ENCODE measurements at places on chromosomes 4 and X. TPM values are rescaled to one million over a fixed set of nuclear protein-coding genes. Genes with fewer than 3 reads are reported as not detected.

GRCh38 chrX:153693216-153694086 lies 5.7 kb downstream of the SLC6A8 start:
- DNase-seq, result no peak

DNA sequence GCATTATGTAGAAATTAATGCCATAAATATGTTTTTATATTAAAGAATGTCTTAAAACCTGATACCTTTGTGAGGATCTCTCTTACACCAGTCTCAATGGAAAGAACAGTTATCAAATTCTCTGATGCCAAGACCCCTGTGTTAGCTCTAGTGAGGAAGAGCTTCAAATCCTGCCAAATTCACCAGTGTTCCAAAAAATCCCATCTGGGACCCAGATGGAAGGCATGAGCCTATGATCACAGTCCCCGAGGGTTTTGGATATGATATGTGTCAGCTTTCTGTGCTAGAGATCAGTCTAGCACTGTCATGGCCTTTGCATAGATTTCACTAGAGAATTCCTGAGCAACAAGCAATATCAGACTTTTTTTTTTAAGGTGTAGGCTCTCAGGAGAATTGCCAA lies 412.1 kb downstream of the UBE2NL start:
- DNase-seq, result no peak

DNA sequence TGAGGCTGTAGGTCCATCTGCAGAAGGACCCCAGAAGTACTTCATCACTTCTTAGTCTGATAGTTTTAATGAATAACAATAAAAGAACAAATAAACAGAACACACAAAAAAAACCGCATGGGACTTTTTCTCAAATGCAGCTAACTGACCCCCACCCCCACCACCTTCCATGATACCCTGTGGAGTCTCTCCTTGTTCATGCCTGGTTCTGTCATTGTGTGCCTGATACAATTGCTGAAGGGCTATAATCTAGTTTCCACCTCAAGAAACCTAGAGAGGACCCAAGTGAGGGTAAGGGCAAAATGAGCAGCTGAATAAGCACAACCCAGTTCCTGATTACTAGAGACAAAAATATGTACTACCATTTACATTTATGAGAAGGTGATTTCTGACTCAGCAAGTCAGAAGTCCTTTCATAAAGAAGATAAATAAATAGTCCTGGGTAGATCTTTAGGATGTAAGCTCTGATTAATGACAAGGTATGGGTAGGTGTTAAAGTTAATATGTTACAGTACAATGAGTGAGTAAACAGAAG lies 155.1 kb downstream of the TMA16 start:
- DNase-seq, result no peak

GRCh38 chr4:61532336-61533000 lies 332.3 kb downstream of the ADGRL3 start:
- no peak for DNase-seq

DNA sequence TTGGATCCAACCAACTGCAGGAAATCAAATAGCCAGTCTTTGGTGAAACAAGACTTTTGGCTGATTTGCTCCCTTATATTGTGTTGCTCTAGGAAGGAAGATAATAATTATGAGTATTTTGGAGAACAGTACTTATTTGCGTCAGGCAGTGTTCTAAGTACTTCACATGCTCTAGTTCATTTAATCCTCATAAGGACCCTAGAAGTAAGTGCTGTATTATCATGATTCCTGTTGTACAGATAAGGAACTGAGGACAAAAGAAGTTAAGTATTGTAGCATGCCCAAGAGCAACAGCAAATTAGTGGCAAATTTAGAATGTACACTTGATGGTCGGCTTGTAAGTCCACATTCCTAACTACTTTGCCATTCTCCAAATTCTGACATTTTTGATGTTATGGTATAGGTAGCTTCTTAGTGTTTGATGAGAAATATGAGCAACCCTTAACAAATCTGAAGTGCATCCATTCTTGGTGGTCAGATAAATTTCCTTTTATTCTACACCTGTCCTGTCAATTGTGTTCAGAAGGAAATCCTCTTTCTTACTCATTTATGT lies 72.0 kb downstream of the SPRY1 start:
- DNase-seq, result no peak

DNA sequence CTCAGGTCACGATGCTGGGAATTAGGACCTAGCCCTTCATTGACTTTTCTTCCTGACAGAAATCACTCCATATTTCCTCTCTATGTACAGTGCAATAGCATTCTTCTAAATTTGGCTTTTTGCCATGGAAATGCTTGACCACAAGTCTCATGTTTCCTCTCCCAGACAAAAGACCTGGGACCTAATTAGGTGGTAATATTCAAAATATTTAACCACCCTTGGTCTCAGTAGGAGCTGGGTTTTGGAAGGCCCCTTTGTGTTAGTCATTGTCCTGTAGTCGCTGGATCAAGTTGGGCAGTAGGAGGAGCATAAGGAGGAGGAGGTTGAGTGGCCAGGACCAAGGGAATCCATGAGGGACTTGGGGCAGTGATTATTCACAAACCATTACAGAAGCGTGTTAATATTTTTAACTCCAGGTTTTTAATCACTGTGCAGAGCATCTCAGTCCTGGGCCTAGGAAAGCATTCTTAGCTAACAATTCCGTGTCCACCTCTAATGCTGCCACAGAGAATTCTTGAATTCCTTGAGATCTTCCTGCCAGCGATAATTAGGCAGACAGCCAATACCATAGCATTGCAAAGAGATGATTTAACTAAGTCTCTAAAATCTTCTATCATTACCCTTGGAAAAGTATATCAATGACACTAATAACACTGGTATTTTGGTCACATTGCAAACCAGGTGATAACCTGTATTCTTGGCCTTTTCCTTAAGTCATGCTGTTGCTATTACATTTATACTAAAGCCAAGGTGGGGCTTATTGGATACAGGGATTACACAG lies 25.0 kb upstream of the SHROOM4 start:
- DNase-seq, result no peak

GRCh38 chrX:110001740-110002299 lies 1.1 kb upstream of the TMEM164 start:
- no peak for DNase-seq

GRCh38 chr4:184653650-184654049 lies 4.1 kb downstream of the PRIMPOL start:
- no peak for DNase-seq

GRCh38 chr4:42470023-42470422 lies 72.7 kb downstream of the SHISA3 start:
- no peak for DNase-seq

DNA sequence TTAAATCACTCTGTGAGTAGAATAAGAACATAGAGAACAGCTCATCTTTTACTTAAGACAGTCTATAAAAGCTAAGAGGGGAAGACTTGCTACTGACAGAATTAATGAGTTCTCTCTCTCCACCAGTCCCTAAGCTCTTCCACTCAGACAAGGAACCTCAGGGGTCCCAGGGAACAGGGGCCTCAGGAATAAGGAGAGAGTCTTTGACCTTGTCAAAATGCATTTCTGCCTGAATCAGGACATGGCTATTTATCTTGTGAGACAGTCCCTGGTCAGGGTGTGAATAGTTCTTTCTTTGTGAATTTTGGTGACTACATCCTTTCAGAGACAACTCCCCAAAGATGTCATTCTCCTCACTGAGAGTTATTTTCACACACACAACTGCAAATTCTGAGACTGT lies 218.7 kb upstream of the HS3ST1 start:
- no peak for DNase-seq

DNA sequence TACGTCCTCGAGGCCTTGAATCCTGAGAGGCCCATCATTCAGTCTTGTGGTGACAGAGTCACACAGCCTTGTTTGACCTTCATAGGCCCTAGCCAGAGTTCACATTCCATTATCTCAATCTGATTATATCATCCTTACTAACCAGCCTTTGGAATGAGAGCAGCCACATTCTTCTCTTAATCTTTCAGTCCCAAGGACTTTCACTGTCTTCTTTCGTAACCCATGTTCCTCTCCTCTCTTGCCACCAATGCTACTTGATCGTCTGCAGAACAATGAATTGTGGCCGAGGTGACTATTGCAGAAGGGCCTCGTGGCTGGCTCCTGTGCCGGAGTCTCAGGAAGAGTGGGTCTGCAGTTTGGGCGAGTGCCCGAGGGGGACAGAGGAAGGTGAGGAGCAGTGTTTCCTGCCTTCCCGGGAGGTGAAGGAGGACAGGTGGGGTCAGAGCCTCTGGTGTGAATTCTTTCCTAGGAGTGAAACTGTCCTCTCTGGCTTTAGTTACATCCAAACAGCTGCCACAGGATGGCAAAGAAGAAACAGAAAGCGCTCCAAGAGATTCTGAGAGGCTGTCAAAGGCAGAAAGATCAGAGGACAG lies 94.6 kb downstream of the LIMCH1 start:
- no peak for DNase-seq

GRCh38 chr4:116358633-116359222 lies 726.6 kb downstream of the TRAM1L1 start:
- no peak for DNase-seq

- DNase-seq, result no peak
Measured at GRCh38 chrX:31213941-31214340, 142.1 kb upstream of the FTHL17 start.

DNA sequence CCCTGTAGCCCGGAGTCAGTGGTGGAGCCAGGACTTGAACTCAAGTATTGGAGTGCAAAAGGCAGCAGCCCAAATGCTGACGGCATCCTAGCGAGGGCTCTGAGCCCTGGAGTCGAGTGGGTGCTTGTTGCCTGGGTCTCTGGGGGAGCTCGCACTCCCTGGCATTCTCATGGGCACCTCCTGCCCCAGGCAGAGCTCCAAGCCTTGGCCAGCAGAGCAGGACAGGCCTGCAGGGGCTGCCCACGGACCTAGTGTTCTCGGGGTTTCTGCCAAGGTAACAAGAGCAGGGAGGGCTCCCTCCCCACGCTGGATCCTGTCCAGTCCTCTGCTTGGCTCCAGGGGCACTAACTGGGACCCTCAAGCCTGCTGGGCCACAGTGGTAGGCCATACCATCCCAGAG lies 17.6 kb upstream of the WFS1 start:
- no peak for DNase-seq

- no peak for DNase-seq
Measured at GRCh38 chrX:50036426-50036825, 114.0 kb downstream of the CLCN5 start.

DNA sequence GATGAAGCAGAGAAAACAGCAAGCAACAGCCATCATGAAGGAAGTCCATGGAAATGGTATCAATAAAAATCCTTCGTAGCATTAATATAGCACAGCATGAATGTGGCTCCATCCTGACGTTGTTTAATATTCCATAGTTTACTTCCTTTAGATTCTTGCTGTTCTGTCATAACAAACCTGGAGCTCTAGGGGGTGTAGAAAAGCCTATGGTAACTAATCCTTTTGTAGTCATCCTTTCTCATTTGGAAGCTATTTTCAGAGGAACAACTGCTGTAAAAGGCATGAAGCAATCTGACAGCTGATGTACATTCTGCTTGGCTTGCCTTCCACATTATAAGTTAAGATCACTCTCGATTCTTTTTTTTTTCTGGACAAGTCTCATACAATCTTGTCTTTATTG lies 914 bp downstream of the MYOZ2 start:
- DNase-seq, result no peak

GRCh38 chr4:80156410-80156809 lies 40.9 kb upstream of the PRDM8 start:
- no peak for DNase-seq

- DNase-seq, result no peak
Measured at GRCh38 chrX:50157545-50158135, 43.2 kb downstream of the AKAP4 start.

DNA sequence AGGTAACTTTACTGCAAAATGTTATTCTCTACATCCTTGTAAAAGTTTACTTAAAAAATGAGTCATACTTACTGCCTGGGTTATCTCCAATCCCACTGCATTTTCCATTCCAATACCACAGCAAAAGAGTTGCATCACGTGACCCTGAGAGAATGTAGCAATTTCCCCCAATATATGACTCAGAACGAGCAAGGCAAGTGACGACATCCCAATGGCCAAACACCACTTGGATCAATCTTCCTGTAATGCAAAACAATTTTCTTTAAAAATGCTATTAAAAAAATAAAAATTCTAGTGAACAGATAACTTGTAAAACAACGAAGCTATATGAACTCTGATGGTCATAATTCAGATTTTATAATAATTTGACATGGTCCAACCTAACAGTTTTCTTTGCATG lies 224.3 kb downstream of the DCLK2 start:
- no peak for DNase-seq

DNA sequence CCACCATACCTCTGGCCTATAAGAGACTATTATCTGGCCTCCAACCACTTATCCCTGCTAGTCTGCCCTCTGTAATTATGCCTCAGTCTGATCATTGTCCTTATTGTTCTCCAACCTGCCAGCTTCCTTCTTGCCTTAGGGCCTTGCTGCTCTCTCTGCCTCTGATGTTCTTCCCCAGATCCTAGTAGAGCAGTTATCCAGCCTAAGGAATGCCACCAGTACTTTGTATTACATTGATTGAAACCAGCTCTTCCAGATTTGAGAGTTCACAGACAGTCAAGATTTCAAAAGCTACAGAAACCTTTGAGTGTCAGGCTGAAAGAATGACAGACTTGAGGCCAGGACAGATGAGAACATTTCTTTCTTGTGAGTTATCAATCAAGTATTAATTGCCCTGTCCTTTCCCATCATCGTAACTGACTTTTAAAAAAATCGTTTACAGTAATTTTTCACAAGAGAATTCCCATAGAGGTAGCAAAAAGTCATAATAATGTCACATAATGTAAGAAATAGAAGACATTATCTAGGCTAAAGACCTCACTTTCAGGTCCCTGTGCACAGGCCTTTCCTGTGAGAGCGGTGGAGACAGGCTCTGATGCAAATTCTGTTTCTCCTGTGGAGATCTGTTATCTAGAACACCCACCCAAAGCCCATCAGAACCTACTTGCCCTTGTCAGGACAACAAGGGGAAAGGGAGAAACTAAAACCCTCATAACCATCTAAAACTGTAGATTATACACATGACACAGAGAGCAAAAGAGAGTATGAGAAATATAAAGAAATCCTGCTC lies 64.1 kb upstream of the GUCY1A1 start:
- no peak for DNase-seq

- DNase-seq, result no peak
Measured at GRCh38 chr4:29336861-29337260, 1383.3 kb upstream of the PCDH7 start.

Gene DIPK2B
- total RNA-seq, result not detected

Gene MAGEE2
- not detected for total RNA-seq

Gene DCAF4L1
- 0.05 TPM for total RNA-seq

Gene ETDB
- not detected for total RNA-seq
